Lung (tissue), 17 donors: ENCODE measurements at places on chromosomes 12 and 14. TPM values are rescaled to one million over a fixed set of nuclear protein-coding genes. Genes with fewer than 3 reads are reported as not detected.

Gene C12orf60
- total RNA-seq = 2.4 TPM

Gene IGFBP6
- 42.5 TPM for total RNA-seq

Gene ADAMTS20
- total RNA-seq = not detected

Gene APOLD1
- total RNA-seq = 22.9 TPM

Gene IQSEC3
- total RNA-seq = 7.5 TPM

Gene ACAD10
- total RNA-seq = 21.9 TPM

GRCh38 chr14:79836577-79836976 lies 374.7 kb downstream of the DIO2 start:
- no peak for DNase-seq

DNA sequence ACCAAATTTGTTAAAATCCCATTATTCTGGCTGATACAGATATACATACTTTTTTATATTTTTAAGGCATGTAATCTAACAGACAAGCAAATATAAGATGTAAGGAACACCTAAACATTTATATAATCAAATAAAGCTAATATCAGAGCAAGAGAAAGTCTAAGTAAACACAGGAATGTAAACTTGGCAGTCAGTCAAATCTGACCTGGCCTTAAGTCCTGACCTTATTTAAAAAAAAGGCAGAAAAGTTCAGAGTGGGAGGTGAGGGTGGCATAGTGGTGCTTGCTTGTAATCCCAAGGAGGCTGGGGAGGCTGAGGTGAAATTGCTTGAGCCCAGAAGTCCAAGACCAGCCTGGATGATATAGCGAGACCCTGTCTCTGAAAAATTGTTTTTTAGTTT lies 152.6 kb downstream of the DERA start:
- DNase-seq = no peak

GRCh38 chr14:89289477-89289876 lies 127.6 kb downstream of the FOXN3 start:
- no peak for DNase-seq

DNA sequence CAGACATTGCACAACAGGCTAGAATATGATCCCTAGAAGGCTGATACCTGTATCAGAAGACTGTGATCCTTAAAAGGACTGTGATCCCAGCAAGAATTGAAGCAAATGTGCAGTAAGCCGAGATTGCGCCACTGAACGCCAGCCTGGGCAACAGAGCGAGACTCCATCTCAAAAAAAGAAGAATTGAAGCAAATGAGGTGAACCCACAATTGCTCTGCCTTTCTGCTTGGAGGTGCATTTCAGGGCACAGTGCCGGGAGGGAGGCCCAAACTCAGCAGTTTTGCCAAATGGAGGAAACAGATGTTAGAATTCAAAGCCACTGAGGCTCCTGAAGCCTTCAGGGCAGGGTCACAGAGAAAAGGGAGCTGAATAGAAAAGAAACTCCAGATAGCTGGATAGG lies 61.1 kb upstream of the COCH start:
- peak; percentile 11 for DNase-seq

- DNase-seq = no peak
Measured at GRCh38 chr14:53748691-53749090, 207.9 kb downstream of the BMP4 start.

GRCh38 chr12:114245555-114245954 lies 160.4 kb downstream of the TBX5 start:
- DNase-seq = peak; percentile 19

DNA sequence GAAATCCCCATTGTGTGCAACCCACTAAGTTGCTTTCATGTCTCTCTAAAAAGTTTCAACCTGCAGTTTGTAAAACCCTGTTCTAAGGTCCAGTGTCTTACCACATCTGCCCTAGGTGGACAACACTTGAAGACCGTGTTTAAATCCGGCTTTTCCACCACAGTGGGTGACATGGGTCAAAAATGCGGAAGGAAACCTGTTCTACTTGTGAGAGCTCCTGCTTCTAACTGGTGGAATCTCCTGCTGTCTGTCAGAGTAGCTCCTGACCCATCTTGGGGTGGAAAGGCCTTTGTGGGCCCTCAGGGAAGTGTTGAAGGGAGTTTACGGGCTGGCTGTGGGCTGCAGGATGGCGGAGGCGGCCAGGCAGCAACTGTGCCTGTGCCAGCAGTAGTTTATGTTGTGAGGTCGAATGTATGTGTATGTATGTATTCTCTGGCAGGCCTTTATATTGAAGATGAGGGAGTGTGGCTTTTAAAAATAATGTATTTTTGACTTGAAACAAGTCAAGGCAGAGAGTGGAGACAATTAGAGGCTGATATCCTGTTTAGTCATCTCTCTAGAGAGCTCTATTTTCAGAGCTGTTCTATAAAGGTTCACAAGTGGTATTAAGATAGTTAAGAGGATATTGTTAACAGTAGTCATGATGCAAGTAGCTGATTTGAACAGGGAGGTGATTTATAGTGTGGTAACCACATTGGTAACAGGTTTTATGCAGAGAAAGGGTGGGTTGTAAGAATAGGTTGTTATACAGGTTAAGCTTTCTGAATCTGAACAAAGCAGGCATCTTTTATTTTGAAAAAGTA lies 67.0 kb downstream of the PRKCH start:
- DNase-seq = no peak

- no peak for DNase-seq
Measured at GRCh38 chr12:3405821-3406220, 85.2 kb upstream of the PRMT8 start.
